ENCODE measurements at places on chromosomes 2 and 18.

DNA sequence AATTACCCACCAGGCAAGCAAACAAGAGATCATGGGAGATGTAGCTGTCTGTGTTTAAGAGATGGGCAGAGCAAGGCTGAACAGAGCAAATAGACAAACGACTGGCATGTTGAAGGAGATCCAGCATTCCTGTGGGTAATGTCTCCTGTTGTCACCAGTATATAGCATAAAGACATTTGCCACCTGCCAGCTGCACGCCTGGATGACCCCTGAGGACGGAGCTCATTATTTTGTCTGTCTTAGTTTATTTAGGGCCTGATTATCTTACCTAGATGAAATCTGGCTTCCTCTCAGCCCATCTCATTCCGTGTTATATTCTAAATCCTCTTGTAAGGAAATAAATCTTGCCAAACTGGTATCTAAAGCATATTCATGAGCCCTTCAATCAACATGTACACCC, 510.3 kb upstream of the LINC00305 start:
- DNase-seq, result no peak

- no peak for DNase-seq
Observed at GRCh38 chr18:58398648-58399398, 230.1 kb downstream of the ALPK2 start.

DNA sequence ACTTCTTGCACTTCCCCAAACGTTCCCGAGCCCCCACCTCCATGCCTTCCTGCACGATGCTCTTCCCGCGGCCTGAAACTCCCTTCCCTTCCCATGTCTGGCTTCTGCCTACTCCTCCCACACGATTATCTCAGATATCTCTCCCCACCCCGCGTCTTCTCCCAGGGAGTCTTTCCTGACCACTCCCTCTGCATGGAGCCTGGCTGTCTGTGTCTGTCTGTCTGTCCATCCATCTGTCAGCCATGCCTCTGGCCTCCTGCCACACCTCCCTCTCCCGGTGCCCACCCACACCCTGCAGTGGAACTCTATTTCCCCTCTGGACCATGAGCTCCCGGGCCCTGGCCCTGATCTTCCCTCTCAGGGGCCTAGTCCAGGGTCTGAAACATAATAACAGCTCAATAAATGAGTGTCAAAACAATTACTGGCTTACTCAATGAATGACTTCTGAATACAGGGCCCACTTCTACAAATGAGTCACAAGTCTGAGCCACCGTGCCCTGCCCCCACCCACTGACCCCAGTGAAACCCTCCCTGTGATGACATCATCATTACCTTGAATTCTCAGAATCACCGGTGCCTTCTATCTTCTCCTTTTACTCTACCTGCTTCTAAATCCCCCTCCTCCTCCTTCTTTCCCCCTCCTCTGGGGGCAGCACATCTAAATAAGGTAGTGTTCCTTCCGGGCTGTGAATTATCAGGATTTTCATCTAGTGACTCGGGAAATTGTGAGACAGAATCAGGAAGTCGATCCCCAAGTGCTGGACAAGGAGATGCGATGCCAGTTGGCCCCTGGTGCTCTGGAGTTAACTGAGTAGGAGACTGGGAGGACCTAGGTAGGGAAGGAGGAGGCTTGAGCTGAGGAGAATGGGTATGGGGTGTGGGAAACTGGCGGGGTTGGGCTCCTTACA, 46.1 kb upstream of the PLB1 start:
- DNase-seq, result peak; percentile 49

GRCh38 chr2:17302281-17302680, 216.0 kb downstream of the RAD51AP2 start:
- DNase-seq, result no peak

DNA sequence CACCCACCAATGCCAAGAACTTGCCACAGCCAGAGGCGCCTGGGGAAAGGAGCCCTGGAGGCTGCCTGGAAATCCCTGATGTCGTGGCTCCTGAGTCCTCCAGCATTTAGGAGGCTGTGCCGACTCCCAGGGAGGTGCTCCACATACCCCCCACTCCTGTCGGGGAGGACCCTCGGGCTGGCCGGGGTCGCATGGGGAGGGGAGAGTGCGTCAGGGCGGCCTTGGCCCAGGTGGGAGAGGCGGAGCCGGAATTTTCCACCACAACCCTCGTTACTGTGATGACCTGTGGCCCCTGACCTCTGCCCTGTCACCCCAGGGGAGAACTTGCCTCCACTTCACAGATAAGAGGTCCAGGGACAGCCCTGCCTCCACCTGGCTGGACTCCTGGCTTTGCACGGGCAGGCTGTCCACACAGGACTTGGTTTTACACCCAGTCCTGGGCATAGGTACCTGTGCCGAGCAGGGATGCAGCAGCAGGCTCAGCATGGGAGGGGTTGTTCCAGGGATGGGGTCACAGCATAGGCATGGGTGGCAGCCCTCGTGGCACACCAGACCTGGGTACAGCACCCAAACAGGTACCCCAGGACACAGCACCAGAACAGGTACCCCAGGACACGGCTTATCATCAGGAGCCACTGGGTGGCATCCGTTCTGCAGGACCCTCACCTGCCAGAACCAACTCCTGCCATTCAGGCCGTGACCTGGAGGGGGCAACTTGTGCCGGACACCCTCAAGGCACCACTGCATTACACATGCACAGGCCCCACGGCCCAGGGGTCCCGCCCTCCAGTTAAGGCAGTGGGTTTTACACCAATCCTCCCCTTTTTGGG, 12.3 kb upstream of the AGXT start:
- DNase-seq, result no peak

DNA sequence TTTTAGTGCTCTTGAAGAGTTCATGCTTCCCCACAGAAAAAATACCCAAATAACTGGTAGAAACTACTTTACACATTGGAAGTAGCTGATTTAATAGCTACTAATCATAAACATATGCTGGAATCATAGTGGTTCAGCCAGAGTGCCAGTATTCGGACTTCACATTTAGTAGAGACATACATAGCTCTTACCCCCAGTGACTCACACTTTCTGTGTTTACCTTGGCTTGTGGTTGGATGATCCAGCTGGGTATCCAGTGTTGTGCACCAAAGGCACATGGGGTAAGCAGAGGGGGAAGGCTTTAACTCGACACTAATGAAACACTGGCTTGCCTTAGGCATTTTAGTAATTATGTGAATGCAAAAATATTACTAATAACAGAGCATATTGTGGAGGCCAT, 18.1 kb downstream of the ARHGAP28 start:
- DNase-seq, result no peak

GRCh38 chr2:26344581-26345282, 1.2 kb upstream of the SELENOI start:
- no peak for DNase-seq
